ENCODE measurements at places on chromosomes 5 and 9.
A peak's percentile ranks its signal among the peaks of the same experiment; 100 is the strongest.

GRCh38 chr9:128414461-128414860, 6.2 kb upstream of the CERCAM start:
- DNase-seq: no peak

- DNase-seq: no peak
Observed at GRCh38 chr5:16936150-16936988, at the start of gene MYO10. TSS of gene MYO10 (minus strand) at chr5:16936288. CDS start at chr5:16935808, 480 bp downstream.

- no peak for DNase-seq
Observed at GRCh38 chr9:84705128-84705527, 35.6 kb downstream of the NTRK2 start.

GRCh38 chr9:36407122-36407723, 7.2 kb upstream of the RNF38 start:
- DNase-seq: peak; percentile 65

DNA sequence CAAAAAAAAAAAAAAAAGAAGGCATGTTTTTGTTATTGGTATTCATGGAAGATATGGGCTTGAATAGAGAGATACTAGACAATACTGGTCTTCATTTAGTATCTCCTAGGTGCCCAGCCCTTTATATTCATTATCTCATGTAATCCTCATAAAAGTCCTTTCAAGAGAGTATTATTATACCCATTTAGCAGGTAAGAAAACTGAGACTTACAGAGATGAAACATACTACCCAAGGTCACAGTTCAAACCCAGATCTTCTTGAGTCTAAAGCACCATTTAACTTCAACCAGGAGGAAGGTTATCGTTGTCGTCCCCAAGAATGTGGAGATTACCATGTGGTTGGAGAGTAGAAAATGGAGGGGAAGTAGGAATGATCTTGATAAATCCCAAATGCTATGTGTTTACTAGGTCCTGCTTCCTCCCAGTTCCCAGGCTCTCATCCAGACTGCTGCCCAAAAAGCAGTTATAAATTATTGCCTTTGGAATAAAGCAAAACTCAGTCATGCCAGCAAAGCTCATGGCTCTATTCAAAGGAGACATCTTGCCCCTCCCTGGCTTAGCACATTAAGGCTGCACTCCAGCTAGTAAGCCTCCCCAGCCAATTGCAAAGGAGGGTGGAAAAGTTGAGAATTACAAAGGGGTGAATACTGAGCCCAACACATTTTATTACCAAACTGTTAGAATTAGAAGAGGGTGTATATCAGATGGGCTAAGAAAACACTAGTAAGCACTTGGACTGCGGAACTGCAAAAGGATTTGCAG, 163.9 kb downstream of the PIK3R1 start:
- DNase-seq: no peak

- DNase-seq: no peak
Observed at GRCh38 chr9:31137176-31138160, 1247.0 kb upstream of the ACO1 start.

- DNase-seq: no peak
Observed at GRCh38 chr9:138016406-138017187, 139.0 kb downstream of the CACNA1B start.

- no peak for DNase-seq
Observed at GRCh38 chr5:95141141-95141540, 143.8 kb downstream of the MCTP1 start.

GRCh38 chr5:65356274-65356673, 125.4 kb downstream of the ADAMTS6 start:
- DNase-seq: no peak

DNA sequence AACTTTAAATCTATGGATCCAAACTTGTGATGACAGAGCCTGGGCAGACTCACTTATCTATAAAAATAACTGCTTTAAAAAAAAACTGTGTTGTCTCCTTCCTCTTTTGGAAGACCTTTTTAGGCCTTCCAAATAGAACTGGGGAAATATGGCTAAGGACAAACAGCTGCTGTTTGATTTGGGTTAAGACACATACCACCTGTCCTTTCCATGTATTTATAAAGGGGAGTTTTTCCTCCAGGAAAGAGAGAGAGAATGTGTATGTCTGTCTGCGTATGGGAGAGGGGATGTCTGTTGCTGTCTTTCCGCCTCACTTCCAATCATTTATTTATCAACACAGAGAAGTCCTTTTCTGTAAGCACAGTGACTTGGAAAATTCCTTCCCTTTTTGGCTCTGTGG, 2.8 kb downstream of the ARHGEF37 start:
- no peak for DNase-seq

DNA sequence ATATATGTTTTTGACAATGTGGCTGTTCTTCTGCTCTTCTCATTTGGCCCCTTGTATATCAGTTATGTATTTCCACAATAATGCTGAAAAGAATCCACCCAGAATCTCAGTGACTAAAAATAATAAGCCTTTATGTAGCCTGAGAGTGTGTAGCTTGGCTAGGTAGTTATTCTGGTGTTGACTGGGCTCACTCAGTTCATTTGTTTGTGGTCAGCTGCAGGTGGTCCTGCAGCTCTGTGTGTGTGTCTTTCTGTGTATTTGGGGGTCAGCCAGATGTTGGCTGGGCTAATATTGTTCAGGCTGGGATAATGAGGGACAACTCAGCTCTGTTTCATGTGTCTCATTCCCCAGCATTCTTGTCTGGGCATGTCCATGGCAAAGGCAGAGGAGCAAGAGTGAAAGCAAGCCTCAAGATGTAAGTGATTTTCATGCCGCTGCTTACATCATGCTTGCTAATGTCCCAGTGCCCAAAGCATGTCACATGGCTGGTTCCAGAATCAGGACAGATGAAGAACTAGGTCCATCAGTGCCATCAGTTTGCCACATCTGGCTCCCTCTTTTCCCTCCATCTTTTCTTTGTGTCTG, 162.8 kb downstream of the KCTD16 start:
- no peak for DNase-seq

DNA sequence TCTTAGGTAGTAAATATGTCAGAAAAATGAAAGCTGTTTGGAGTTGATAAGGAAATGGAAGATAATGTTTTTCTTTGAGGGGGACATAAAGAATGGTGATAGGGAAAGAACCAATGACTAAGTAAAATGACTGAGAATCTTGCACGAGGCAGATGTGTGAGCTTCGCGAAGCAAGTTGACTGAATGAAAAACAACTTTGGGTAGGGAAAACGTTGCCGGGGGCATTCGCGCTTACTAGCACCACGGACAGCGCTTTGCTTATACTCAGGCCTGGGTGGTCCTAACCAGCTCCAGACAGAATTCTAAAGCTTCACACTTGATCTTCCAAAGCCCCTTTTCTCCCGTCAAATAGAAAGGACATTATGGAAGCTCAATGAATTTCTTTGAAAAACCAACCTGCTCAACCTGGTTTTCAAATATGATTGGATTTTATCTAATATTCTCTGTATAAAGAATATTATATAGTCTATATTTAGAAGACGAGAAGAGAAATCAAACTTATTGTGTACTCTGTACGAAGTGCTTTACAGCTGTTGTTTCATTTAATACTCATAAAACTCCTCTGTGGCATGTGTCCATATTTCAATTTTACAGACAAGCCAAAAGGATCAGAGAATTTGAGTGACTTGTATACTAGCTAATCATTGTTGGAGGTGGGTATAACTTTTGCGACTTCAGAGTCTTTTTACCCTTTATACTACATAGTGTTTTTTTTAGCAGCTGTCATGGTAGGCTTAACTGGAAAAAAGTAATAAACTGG, 1.9 kb upstream of the CDKN2B start:
- DNase-seq: no peak

- no peak for DNase-seq
Observed at GRCh38 chr9:94632737-94633136, 6.6 kb downstream of the FBP1 start.

DNA sequence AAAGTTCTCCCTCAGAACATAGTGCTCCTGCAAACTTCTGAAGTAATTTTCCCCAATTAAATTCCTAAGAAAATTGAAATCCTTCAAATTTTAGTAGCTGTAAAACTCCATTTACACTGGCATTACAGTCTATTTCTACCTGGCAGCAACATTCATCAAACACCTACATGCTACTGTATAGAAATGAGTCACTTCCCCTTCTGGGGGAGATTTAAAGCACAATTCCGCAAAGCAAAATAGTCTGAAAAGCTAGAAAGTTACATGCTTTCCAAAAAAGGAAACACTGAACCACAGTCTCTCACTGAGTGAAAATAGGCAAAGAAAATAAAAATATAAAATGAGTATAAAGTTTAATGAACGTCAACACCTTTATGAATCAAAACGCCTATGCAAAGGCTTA, 43.3 kb downstream of the MCTP1 start:
- DNase-seq: no peak

DNA sequence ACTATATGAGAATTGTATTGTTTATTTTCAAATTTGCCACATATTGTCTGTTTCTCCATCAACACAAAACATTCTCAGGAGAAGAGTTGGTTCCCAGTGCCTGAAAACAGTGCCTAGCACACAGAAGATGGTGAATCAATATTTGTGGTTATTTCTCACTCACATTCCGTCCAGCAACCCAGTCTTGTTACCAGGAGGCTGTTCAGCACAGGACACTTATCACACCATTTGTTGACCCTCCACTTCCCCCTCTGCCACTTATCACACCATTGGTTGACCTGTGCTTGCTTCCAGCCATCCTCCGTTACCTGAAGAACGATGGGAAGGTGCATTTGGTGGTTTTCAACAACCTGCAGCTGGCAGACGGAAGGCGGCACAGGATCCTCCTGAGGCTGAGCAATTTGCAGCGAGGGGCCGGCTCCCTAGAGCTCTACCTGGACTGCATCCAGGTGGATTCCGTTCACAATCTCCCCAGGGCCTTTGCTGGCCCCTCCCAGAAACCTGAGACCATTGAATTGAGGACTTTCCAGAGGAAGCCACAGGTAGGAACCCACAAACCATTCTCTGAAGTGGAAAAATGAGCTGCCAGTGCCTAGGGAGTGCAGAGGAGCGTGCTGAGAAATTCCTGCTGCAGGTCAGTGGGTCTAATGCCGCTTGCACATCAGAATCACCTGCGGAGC, 20.5 kb downstream of the THBS4 start:
- no peak for DNase-seq

GRCh38 chr9:4515958-4516375, 25.7 kb downstream of the SLC1A1 start:
- no peak for DNase-seq

DNA sequence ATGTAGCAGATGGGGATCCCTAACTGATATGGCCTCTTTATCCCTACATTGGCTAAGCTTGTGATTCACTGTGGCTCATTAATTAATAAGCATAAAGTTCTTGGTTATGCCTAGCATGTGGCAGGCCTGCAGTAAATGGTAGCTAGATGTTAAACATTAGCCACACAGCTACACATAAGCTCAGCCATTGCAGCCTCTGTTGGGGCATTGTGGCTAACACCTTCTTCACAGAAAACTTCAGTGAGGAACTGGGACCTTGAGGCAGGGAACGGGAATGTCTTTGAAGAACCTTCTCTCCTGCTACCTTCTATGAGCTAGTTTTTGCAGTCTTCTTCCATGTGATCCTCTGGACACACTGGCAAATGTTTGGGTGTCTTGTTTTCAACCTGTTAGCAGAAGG, 338.2 kb downstream of the NTRK2 start:
- no peak for DNase-seq

DNA sequence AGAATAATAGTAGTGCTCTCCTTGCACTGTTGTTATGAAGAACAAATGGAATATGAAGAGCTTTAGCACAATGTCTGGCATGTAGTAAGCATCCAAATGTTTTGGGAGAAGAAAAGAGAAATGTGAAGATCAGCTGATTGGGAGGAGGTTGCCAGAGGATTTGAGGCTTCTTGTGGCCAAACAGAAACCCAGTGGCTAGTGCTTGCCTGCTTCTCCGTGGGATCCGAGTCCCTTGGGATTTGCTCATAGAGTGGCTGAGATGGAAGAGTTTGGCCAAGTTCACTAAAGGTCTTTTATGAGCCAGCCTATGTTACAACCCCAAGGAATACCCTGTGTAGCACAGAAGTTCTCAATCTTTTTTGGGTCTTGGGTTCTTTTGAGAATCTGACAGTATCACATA, 86.0 kb downstream of the ANGPTL2 start:
- DNase-seq: no peak

DNA sequence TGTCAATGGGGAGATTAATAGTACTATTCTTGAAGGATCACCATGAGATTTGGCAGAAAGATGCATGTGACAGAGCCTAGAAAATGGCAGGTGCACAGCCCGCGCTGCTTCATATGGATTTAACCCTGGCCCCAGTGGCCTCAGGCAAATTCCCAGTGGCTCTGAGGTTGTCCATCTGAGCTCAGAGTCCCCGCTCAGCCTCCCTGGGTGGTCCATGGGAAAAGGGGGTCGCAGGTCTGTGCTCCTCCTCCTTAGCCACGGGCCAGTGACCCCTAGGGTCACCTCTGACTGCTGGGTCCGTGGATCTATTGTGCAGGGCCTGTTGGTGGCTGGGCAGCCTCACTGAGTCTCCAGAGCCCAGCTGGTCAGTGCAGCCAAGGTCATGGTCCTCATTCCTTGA, 93.3 kb upstream of the BOD1 start:
- no peak for DNase-seq

DNA sequence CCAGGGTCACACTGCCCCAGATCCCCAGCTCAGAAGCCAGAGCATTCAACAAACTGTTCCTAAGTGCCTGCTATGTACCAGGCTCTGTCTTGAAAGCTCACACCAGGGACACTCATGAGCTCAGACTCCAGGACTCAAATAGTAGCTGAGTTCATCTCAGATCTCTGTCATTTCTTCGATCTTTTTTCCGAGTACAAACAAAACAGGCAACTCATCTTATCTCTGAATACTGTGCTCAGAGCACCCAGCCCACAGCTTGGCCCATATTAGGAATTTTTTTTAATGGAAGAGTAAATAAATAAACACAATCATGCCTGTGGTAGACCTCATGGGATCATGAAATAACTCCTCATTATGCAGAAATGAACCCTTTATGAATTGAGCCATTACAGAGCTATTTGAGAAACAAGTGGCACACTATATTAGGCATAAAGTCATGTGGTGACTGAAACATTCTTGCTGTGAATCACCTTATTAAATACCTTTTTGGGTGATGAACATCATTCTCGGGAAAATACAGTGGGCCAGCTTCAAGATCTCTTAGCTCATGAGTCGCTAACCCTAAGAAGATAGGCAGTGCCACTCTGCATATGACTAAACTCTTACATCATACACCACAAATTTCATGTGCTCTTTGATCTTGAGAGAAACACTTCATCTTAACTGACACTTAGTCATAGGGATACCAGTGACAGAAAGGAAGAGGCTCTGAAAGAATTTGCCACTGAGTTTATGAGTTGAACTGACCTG, 9.9 kb downstream of the SH3RF2 start:
- DNase-seq: no peak

Data from bone marrow (tissue), 2 donors.